ENCODE measurements at places on chromosomes 13 and 19. TPM values are rescaled to one million over a fixed set of nuclear protein-coding genes. Genes with fewer than 3 reads are reported as not detected.
A peak's percentile ranks its signal among the peaks of the same experiment; 100 is the strongest.

The CEACAM19 gene
- total RNA-seq: 0.61 TPM

The KLF12 gene
- 86.9 TPM for total RNA-seq

The GAMT gene
- 13.2 TPM for total RNA-seq

The CDC42EP5 gene
- not detected for total RNA-seq

The TMPRSS9 gene
- total RNA-seq: not detected

The CDX2 gene
- total RNA-seq: not detected

The NLRP4 gene
- not detected for total RNA-seq

The SMIM24 gene
- total RNA-seq: 0.71 TPM

GRCh38 chr13:77698201-77699058 is 943 bp downstream of the SLAIN1 start:
- peaks cover 18% of the 10 kb centered on the region for H3K4me1 ChIP-seq
- DNase-seq: peak; percentile 39
- H3K36me3 ChIP-seq: no peaks in the 10 kb centered on the region
- H3K27me3 ChIP-seq: no peaks in the 10 kb centered on the region
- H3K27ac ChIP-seq: peak overlapping the region; percentile 67

- DNase-seq: no peak
- no peak overlapping the region for H3K4me3 ChIP-seq
- no peaks in the 10 kb centered on the region for H3K36me3 ChIP-seq
- H3K27me3 ChIP-seq: no peaks in the 10 kb centered on the region
- H3K4me1 ChIP-seq: no peaks in the 10 kb centered on the region
Measured at GRCh38 chr13:94414141-94414540, 65.3 kb downstream of the DCT start.

DNA sequence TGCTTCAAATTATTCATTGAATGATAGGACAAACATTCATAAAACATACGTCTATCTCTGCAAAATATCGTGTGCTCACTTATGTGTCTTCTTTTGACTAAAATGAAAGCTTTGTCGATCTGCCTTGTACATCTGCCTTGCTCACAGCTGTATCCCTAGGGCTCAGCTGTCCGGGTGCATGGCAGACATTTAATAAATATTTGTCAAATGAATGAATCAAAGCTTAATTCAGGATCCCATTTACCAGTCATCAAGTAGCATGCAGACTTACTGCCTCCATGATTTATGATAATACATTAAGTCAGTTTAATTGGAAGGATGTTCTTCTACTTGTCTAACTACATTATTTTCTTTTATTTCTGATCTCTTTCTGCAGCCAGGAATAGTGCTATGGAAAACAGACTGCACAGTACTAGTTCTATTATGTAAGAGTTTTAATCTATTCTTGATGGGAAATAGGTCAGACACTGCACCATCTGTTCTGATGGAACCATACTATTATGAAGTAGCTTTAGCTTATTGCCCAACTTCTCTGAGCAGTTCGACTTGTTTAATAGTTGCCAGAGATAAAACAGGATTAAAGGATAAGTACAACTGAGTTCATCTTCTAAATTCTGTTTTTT is 13.2 kb downstream of the SLC46A3 start:
- no peak overlapping the region for H3K4me3 ChIP-seq
- H3K27ac ChIP-seq: no peak overlapping the region
- peaks cover 12% of the 10 kb centered on the region for H3K36me3 ChIP-seq
- DNase-seq: no peak
- H3K27me3 ChIP-seq: no peaks in the 10 kb centered on the region

GRCh38 chr19:28898249-28898648 is 314.7 kb downstream of the UQCRFS1 start:
- no peaks in the 10 kb centered on the region for H3K27me3 ChIP-seq
- no peak overlapping the region for H3K27ac ChIP-seq

- H3K36me3 ChIP-seq: peaks cover 64% of the 10 kb centered on the region
- H3K4me3 ChIP-seq: no peak overlapping the region
- no peak overlapping the region for H3K27ac ChIP-seq
- peaks cover 23% of the 10 kb centered on the region for H3K4me1 ChIP-seq
- no peaks in the 10 kb centered on the region for H3K27me3 ChIP-seq
Measured at GRCh38 chr13:114071991-114072390, 60.4 kb downstream of the RASA3 start.

Measured in naive thymus-derived CD4-positive, alpha-beta T cell (primary cell).